ENCODE measurements at places on chromosomes 4 and X. TPM values are rescaled to one million over a fixed set of nuclear protein-coding genes. Genes with fewer than 3 reads are reported as not detected.

RASL11B gene
- not detected for polyA plus RNA-seq

AFM gene
- not detected for polyA plus RNA-seq

INTS6L gene
- polyA plus RNA-seq = 10.2 TPM

- DNase-seq = no peak
Observed at GRCh38 chrX:786441-786881, 155.9 kb downstream of the SHOX start.

DNA sequence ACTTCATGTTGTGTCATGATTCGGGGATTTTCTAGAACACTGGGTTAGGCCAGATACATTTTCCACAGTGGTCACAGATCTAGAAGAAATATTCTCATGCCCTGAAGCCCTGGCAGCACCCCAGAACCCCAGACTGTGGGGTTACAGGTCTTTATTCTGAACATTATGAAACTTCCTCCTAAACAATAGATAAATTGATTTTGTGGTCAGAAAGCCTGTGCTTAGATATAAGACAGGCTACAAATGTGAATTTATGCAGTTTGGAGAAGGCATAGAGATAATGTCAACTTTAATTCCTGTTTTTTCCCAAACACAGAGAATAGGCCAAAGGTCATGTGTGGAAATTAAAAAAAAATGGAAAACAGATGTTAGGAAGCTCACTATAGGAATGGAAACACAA lies 492.9 kb downstream of the SPRY1 start:
- DNase-seq = no peak

- DNase-seq = no peak
Observed at GRCh38 chr4:128454881-128455280, 167.3 kb upstream of the PGRMC2 start.

All from sigmoid colon (tissue), 7 donors.